ENCODE measurements at places on chromosomes 7 and 10.

- no peak for DNase-seq
Measured at GRCh38 chr10:22649390-22649841, 65.0 kb downstream of the PIP4K2A start.

DNA sequence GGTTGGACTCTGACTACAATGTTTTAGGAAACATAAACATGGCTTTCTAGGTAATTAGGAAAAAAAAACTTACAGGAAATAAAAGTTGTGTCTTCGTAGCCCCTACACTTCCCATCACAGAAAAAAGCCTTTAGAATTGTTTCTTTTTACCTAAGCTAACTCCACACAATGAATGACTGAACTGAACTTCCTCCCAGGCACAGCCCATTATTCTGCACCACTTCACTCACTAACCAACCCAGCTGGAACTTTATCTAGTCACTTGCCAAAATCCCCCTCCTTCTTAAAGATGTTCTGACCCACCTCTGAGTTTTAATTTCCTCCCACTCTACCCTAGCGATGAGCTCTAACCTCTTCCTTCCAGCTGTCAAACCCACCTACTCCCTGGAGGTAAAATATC, 91.7 kb upstream of the MEOX2 start:
- no peak for DNase-seq

DNA sequence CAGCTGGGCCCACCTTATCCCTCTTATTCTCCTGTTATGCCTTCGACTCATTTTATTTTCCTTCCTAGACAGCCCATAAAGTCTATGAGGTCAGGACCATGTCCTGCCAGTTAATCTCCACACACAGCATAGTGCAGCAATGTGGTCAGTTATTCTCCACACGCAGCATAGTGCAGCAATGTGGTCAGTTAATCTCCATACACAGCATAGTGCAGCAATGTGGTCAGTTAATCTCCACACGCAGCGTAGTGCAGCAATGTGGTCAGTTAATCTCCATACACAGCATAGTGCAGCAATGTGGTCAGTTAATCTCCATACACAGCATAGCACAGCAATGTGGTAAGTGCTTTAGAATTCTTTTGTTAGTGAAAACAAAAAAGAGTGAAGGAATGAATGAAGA, 77.8 kb downstream of the TEX36 start:
- DNase-seq, result no peak

DNA sequence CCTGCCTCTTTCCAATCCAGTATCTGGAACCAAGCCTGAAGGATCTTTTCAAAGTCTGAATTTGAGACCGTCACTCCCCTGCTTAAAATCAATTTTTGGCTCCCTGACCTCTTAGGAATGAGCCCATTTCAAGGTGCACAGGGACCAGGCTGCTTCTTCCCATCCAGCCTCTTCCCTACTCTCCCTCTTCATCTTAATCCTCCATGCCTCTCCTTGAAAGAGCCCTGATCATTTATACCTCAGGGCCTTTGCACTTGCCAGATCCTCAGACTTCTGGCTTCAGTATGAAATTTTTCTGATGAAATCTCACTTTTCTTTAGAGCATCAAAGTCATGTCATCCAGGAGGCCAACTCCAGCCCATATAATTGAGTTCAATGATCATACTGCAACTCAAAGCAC, 399.5 kb upstream of the CELF2 start:
- no peak for DNase-seq

GRCh38 chr7:6221340-6222319, 50.8 kb downstream of the CYTH3 start:
- peak; percentile 37 for DNase-seq

DNA sequence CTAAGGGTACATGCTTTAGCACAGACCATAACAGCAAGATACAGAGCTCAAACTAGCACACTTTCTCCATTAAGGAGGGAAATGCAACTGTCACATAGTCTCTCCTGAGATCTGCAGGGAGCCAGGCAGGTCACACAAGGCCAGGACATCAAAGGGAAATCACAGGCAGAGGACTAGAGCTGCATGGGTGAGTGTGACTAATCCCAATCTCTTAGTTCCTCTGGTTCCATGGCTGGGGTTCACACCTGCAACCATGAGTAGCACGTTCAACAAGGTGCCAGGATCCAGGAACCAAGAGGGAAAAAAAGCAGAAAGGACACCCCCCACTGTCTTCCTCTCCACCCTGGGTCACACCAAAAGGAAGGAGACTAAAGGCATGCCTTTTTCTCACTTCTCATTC, 296.5 kb upstream of the STEAP1 start:
- DNase-seq, result no peak

- DNase-seq, result no peak
Measured at GRCh38 chr7:16986755-16987154, 105.0 kb upstream of the AGR3 start.

DNA sequence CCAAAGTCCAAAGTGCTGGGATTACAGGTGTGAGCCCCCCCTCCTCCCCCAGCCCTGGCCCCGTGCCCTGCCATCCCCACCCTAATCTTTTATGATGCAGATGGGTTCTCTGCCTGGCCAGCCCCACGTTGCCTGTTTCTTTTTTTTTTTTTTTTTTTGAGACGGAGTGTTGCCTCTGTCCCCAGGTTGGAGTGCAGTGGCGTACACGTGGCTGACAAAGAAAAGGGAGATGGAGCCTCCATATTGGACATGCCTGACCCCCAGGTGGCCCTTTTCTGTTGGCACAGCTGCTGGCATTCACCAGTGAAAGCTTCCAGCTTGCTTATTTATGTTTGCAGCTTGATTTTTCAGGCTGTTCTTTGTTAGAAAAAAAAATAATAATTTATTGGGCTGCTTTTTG, 235.3 kb downstream of the CCDC3 start:
- no peak for DNase-seq

DNA sequence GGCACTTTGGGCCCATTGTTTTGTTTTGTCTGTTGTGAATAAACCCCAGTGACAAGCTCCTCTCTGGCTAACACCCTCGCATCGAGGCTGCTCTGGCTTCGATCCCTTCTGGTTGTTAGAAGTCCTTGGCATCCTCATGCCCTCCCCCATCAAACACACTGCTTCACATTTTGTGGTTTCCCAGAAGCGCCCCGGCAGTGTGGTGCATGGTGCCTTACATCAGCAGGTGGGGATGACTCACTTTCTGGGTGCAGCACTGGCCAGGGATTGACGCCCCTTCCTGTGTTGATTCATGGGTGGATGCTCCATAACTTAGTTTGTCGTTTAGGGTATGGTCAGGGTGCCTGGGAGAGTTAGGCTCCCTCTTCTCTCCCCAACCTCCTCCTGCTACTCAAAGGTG, 51.4 kb downstream of the PLPP4 start:
- DNase-seq, result no peak

- no peak for DNase-seq
Measured at GRCh38 chr7:18059171-18059570, 31.5 kb upstream of the PRPS1L1 start.

DNA sequence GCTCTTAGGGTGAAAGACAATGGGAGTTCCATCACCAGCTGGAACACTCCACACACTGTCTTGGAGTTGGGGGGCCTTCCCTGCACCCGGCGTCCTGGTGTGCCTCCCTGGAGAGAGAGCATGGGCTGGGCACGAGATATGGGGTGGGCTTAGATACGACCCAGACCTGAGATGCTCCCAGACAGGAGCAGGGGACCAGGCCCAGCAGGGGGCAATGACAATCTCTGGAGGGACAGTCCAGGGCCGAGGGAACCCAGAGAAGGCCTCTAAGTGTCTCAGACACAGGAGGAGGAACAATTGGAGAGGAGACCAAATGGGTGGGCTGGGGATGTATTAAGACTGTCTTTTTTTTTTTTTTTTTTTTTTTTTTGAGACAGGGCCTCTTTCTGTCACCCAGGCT, 40.0 kb downstream of the MYL10 start:
- DNase-seq, result no peak

GRCh38 chr10:19815036-19815730, 1.0 kb upstream of the PLXDC2 start:
- no peak for DNase-seq

DNA sequence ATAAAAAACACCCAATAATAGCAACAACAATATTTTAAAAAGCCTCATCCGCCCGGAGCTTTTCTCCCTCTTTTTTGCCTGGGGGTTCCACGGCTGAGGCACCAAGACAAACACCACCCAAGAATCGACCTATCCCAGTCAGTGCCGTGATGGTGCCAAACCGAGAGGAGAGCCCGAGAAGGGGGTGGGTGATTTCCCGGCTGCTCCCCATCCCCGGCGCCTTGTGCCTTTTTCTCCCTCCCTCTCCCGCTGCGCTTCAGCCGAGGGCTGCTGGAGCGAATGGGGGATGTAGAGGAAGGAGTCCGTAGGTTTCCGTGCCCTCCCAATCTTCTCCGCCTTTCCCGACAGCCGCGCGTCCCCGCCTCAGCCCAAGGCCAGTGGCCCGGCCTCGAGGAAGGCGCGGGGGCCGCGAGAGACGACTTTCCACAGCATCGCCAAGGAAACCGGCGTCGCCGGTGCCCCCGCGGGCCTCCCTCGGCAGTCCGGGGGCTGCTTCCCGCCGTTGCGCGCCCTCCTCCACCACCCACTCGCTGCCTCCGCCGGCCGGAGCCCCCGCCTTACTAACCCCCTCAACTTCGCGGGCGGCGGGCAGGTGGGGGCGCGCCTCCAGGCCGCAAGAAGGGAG, 1.3 kb downstream of the EGR2 start:
- DNase-seq, result no peak
